ENCODE measurements at places on chromosomes 7 and 10.

- no peak for DNase-seq
Measured at GRCh38 chr7:149859876-149860275, 13.9 kb upstream of the ATP6V0E2 start.

- DNase-seq = no peak
Measured at GRCh38 chr7:92949748-92950147, 113.4 kb upstream of the CDK6 start.

DNA sequence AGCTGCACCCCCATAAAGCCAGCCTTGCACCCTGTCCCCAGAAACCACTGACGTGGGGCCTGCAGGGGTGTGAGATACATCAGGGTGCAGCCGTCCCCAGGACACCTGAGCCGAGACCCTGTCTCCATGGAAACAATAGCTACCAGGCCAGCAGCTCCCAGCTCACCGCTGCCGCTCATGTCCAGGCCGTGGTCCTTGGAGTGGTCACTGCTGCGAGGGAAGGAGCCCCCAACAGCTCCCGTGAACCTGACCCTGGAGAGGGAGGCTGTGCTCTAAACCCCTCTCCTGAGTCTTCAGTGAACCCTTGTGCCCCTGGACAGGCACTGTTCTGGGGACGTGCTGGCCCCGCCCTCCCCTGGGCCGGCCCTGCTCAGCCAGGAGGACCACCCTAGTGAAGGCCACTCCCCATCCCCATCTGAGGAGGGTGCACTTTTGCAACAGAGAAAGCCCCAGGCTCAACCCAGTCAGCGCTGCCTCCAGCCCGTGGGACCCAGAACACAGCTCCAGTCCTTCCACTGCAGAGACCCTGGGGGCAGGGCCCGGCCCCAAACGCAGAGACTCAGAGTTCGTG is 19.6 kb upstream of the INPP5A start:
- no peak for DNase-seq

DNA sequence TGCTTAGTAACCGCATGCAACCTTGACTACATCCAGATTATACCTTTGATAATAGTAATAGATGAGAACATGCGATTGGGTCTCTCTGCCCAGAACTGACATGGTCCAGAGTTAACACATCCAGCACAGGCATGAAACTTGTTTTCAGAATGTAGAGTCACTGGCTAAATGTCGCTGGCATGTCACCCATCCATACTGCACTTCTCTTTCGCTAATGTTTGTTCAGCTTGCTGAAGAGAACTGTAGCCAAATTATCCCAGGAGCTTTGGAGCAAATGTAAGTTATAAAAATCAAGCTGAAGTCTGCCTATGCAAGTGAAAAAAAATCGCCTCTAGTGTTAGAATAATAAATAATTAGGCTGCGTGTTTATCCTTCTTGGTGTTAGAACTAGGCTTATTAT is 98.2 kb downstream of the PRTFDC1 start:
- DNase-seq = no peak

DNA sequence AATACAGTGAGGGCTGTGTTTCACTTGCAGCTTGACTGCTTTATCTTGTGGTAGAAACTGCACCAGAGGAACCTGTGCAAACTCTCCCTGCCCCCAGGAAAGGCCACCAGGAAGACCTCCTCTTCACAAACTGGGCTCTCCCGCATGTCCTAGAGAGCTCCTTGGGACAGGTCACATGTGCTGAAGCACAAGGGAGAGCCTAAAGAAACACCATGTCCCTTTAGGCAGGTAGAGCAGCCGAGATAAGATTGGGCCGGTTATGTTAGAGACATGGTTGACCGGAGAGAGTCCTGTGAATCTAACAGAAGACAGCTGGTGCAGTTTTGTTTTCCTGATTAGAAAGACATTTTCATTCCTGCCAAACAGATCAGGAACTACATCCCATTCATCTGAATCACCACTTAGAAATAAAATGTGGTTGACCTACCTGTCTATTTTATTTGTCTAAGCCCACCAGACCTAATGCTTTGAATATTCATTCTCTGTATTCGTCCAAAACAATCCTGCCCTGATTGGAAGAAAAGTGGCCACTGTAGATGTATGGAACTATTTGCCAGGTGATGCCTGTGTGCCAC is 224.1 kb downstream of the GLI3 start:
- no peak for DNase-seq

- no peak for DNase-seq
Measured at GRCh38 chr7:56033671-56034432, 17.4 kb downstream of the PSPH start.

GRCh38 chr7:18770822-18771221 is 275.3 kb downstream of the HDAC9 start:
- DNase-seq = no peak

DNA sequence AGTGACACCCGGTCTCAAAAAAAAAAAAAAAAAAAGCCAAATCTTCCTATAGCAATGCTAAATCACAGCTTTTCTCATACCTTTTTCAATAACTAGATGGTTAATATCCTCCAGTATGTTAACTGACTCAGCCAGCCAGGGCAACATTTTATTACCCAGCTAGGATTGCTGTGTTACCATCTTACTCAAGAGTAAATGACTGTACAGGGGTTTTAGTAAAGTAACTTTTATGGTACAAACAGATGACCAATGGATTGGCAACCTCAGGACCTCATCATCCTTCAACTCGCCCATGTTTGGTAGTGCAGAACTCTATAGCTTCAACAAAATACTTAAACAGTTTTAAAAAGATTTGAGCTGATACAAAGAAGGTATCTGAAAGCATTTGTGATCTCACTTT is 59.5 kb downstream of the HBP1 start:
- DNase-seq = no peak

- DNase-seq = no peak
Measured at GRCh38 chr10:86345859-86346798, 20.5 kb downstream of the GRID1 start.

- no peak for DNase-seq
Measured at GRCh38 chr7:132943645-132944044, 138.2 kb downstream of the CHCHD3 start.

GRCh38 chr7:155705623-155706360 is 61.3 kb downstream of the RBM33 start:
- no peak for DNase-seq

DNA sequence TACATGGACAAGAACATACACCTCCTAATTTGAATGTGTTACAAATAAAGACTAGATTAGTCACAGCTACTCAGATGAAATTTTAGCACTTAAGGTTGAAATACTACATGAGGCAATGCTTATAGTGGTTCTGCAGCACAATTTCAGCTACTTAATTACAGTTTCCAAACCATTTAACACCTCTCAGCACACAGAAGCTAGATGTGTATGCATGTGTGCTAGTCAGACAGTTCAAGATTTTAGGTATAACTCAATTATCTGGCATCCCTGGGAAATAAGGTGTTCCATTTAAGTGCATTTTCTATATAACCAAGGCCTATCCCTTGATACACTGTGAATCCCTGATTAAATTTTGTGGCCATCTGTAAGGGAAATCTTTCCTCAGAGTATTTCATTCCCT is 141.8 kb downstream of the CHCHD3 start:
- no peak for DNase-seq

GRCh38 chr10:70552586-70552985 is 50.0 kb downstream of the PRF1 start:
- no peak for DNase-seq

DNA sequence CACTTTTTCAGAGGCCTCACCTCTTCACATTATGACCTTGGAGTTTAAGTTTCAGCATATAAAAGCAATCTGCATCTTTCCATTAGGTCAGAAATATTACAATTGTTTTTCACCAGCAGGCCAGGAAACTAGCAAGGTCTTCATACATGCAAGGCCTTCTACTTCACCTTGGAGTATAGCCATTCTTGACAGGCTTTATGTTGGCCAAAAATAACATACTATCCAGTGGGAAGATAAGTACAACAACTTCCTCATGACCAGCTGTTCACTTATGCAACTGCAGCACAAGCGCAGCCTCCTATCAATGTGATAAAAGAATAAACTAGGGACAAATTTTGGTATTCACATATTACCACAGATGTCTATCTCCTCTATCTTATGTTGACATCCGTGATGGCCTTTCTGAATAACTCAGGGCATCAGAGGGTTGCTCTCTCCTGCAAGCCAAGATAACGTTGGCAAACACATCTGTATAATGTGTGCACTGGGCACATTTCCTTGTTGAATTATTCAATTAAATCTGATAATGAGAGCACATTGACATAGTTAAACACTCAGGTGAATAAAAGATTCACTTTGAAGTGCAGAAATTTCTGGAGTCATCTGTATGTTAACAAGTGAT is 239.8 kb downstream of the FZD1 start:
- no peak for DNase-seq

DNA sequence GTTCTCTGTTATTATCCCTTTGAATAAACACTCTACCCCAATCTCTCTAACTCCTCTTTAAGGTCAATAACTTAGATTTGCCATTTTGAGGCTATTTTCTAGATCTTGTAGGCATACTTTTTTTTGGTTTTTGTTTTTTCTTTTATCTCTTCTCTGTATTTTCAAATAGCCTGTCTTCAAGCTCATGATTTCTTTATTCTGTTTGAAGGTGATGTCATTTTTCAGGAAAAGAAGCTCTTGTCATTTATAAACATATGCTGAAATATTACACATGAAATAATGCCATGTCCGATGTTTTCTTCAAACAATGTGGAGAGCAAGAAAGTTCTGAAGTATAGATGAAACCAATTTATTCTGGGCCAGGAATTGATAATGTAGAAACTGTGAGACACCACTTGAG is 57.5 kb upstream of the CABCOCO1 start:
- no peak for DNase-seq

GRCh38 chr7:11830582-11831155 is 1.3 kb downstream of the THSD7A start:
- no peak for DNase-seq

DNA sequence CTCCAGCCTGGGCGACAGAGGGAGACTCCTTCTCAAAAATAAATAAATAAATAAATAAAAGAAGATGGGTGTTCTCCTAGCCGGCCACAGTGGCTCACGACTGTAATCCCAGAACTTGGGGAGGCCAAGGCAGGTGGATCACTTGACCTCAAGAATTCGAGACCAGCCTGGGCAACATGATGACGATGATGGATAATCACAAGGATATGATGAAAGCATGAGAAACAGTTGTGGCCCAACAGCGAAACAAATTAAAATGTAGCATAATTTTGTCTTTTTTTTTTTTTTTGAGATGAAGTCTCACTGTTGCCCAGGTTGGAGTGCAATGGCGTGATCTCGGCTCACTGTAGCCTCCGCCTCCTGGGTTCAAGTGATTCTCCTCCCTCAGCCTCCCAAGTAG is 12.9 kb downstream of the ZNF786 start:
- no peak for DNase-seq

DNA sequence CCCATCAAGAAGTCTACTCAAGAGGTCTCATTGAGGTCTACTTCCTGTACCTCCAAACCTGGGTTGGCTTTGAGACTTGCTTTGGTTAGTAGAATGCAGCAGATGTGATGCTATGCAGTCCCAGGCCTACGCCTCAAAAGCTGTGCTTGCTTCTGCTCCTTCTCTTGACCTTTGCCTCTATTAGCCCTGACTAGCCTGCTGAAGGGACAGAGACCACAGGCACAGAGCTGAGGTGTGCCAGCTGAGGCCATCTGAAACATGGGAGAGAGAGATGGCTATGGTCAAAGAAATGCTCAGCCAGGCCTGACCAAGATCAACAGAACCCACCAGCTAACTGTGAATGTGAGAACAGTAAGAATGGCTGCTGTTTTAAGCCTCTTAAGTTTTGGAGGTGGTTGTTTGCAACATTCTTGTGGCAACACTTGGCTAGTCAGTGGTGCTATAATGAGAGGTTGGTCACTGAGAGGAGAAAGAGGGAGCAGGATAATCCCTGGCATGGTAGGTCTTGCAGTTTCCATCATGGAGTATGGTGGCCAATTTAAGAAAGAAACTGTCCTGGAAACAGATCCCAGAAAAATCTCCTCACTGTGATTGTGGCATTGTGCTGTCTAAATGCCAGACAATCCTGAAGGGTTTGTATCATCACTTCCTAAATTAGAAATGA is 176.1 kb upstream of the PHYHIPL start:
- DNase-seq = no peak

DNA sequence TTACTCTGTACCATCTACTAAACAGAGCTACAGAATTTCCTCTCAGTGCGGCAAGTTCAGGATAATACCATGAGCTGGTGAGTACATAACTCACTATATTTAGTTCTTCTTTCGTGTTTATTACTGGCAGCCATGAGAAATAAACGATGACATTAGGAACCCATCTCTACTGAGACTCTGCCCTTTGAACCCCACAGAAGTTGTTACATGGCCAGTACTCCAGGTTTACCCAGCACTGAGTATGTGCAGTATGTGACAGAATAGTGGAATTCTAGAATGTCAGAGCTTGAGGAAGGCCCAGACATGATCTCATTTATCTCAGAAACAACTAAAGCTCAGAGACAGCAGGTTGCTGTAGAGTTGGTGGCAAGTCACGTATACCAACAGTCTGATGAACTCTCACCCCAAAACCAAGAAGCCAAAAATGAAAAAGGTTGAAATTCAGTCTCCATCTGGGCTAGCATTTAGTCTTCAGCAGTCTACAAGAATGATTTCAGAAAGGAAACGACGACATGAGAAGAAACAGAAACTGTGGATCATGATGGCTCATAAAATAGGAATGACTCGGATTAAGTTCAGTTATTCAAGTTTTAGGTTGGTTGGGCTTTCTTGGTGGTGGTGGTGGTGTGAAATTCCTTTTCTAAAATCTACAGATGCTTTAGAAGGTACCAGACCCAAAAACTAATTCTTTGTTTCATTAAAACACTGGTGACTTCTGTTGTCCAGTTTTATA is 78.5 kb downstream of the SORBS1 start:
- no peak for DNase-seq

DNA sequence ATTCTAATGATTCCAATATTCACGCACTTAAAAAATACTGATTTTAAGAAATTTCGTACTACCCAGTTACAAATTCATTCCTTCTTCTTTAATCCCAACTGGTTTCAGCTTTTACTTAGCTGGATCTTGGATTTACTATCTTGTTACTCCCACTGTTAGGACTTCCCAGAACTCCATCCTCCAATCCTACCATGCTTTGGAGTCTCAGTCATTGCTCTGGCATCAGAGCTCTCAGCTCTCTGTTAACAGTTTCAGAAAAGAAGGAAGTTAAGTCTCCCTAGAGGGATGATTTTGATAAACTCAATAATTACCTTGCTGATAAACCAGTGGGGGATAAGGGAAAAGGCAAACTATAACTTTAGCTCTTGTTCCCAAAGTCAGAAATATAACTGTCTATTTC is 9.5 kb downstream of the PPA1 start:
- DNase-seq = no peak

DNA sequence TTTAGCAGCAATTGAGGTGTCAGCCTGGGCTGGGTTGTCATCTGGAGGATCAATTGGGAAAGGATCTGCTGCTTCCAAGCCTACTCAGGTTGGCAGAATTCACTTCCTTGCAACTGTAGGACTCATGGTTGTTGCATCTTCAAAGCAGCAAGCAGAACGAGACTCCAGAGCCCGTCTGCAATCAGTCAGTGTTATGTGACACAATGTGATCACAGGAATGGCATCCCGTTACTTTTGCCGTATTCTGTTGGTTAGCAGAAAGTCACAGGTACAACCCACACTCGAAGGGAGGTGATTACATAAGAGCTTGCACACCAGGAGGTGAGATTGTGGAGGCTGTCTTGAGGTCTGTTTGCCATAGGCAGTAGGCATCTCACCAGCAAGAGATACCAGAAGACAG is 15.4 kb upstream of the LYZL1 start:
- DNase-seq = no peak

All from esophagus squamous epithelium (tissue), 5 donors.